ENCODE measurements at places on chromosomes 4 and X. TPM values are rescaled to one million over a fixed set of nuclear protein-coding genes. Genes with fewer than 3 reads are reported as not detected.

Gene ARR3
- not detected for total RNA-seq

Gene SORCS2
- total RNA-seq: 1.4 TPM

Gene CENPC
- 36.4 TPM for total RNA-seq

Gene KLF8
- not detected for total RNA-seq

Gene APLN
- total RNA-seq: 0.81 TPM

Gene PPP1R2C
- total RNA-seq: not detected

Gene XAGE2
- total RNA-seq: not detected

Gene EVC2
- 9.9 TPM for total RNA-seq

GRCh38 chr4:156512622-156513021 lies 459.0 kb downstream of the PDGFC start:
- H3K4me1 ChIP-seq: no peaks in the 10 kb centered on the region
- H3K27ac ChIP-seq: no peak overlapping the region
- peak; percentile 17 for DNase-seq
- no peaks in the 10 kb centered on the region for H3K27me3 ChIP-seq
- no peak overlapping the region for H3K4me3 ChIP-seq

DNA sequence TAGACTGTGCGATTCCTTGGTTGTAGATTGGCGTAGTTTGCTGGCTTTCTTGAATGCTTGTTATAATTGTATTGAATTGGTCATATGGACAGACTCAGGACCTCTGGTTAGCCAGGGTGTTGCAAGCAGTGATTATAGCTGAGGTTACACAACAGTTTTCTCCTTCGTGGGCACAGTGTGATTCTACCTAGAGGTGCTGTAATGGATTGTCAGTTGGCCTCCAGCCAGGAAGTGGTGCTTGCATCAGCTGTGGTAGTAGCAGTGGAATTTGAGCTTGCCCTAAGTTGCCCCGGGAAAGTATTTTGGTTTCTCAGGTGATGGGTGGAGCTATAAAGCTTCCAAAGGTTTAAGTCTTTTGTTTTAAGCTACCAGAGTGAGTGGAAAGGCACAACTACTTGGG lies 23.1 kb upstream of the GABRG1 start:
- no peak overlapping the region for H3K4me3 ChIP-seq
- DNase-seq: no peak
- H3K4me1 ChIP-seq: no peaks in the 10 kb centered on the region
- H3K27ac ChIP-seq: no peak overlapping the region

DNA sequence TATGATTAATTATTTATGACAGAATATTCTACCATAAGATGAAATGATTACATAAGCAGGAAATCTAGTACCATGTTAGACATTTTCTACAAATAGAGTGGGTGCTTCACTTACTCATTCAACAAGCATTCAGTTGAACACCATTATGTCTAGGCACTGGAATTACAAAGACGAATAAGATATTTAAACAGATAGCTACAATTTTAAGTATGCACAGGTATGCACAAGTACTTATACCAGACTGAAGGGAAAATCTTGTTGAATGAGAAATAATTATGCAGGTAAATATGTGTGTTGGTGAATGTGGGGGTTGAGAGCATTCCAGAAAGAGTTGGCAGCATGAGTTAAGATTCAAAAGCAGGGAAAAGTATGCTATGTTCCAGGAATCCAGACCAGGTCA lies 107.3 kb upstream of the CNKSR2 start:
- DNase-seq: no peak
- no peaks in the 10 kb centered on the region for H3K27me3 ChIP-seq
- H3K4me3 ChIP-seq: no peak overlapping the region
- no peaks in the 10 kb centered on the region for H3K36me3 ChIP-seq
- H3K27ac ChIP-seq: no peak overlapping the region
- H3K4me1 ChIP-seq: no peaks in the 10 kb centered on the region

- no peak overlapping the region for H3K27ac ChIP-seq
- no peaks in the 10 kb centered on the region for H3K27me3 ChIP-seq
- peak; percentile 4 for DNase-seq
- H3K36me3 ChIP-seq: no peaks in the 10 kb centered on the region
These were observed 240.9 kb upstream of the VEGFC start for GRCh38 chr4:177033632-177034031.

GRCh38 chrX:2314831-2315365 lies 185.9 kb downstream of the DHRSX start:
- H3K4me3 ChIP-seq: no peak overlapping the region
- no peak overlapping the region for H3K27ac ChIP-seq
- no peak for DNase-seq
- no peaks in the 10 kb centered on the region for H3K27me3 ChIP-seq
- no peaks in the 10 kb centered on the region for H3K4me1 ChIP-seq
- H3K36me3 ChIP-seq: no peaks in the 10 kb centered on the region

GRCh38 chr4:93414041-93414550 lies 414.5 kb upstream of the ATOH1 start:
- no peak for DNase-seq
- H3K27me3 ChIP-seq: no peaks in the 10 kb centered on the region
- H3K4me3 ChIP-seq: no peak overlapping the region
- no peaks in the 10 kb centered on the region for H3K4me1 ChIP-seq
- H3K27ac ChIP-seq: no peak overlapping the region

GRCh38 chr4:22190855-22191254 lies 242.3 kb upstream of the KCNIP4 start:
- DNase-seq: peak; percentile 14
- H3K36me3 ChIP-seq: no peaks in the 10 kb centered on the region
- H3K27me3 ChIP-seq: no peaks in the 10 kb centered on the region
- no peak overlapping the region for H3K4me3 ChIP-seq

DNA sequence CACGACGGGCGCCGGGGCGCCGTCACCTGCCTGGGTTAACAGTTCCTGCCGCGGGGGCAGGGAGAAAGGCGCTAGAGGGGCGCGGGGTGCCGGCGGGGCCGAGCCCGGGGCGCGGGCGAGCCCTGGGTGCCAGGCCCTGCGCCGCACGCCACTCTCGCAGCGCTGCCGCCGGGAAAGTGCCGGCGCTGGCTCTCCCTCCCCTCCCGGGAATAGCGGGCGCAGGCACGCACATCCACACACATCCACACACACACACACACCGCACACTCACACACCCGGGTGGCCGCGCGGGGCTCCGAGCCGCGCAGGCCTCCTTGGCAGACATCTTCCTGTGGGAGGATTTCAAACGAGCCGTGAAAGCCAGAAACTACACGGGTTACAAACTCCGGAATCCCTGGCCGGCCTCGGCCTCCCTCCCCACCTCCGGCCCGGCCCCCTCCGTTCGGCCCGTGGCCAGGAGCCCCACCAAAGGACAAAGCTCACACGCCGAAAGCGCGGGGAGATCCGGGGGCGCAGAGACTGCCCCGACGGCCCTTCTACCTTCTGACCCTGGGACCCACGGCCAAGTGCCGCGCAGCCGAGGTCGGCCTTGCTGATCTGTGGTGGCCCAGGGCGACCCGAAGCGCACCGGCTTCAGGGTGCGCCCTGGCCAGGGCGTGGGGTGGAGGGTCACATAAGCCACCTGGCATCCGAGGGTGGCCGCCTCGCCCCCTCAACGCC lies 92.3 kb downstream of the BCOR start:
- no peak overlapping the region for H3K4me3 ChIP-seq
- H3K4me1 ChIP-seq: peaks cover 11% of the 10 kb centered on the region
- H3K27me3 ChIP-seq: no peaks in the 10 kb centered on the region

DNA sequence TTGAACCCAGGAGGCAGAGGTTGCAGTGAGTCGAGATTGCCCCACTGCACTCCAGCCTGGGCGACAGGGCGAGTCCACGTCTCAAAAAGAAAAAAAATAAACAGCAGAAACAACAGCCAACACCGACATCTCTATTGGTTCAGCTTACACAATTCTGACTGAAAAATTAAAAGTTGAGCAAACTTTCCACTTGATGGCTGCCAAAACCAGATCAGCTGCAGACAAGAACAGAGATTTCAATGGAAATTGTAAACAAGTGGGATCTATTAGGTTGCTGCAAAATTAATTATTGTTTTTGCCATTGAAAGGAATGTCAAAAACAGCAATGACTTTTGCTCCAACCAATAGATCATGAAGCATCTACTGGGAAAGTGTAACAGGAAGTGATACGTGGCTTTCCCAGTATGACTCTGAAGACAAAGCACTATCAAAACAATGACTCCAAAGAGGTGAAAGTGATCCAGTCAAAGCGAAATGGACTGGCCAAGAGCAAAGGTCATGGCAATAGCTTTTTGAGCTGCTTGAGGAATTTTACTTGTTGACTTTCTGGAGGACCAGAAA lies 26.3 kb downstream of the UPF3B start:
- H3K27me3 ChIP-seq: no peaks in the 10 kb centered on the region
- no peaks in the 10 kb centered on the region for H3K4me1 ChIP-seq
- no peak overlapping the region for H3K27ac ChIP-seq
- peaks cover 20% of the 10 kb centered on the region for H3K36me3 ChIP-seq
- peak; percentile 12 for DNase-seq

DNA sequence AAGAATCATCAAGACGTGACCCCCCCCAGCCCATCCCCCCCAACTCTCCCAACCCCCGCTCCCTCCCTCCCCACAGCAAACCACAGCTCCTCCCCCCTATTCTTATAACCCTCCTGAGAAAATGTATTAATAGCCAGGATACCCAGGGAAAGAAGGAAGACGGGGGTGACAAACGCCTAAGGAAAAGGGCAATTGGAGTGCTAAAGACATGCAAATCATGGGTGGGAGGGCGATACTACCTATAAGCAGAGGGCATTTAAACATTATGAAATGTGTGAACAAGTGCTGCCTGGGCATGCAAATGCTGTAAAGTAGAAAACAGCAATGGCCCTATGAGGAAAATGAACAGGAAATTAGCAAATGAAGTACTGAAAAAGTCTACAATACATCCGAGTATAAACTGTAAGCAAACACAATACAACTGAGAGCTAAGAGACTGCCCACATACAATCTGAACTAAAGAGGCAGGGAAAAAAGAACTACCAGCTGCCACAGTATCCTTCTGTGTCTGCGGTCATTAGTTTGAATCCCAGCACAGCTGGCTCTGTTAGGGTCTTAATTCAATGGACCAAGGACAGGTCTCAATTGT lies 2.4 kb downstream of the CXXC4 start:
- H3K4me3 ChIP-seq: peak overlapping the region; percentile 76
- DNase-seq: peak; percentile 53
- no peaks in the 10 kb centered on the region for H3K27me3 ChIP-seq
- H3K4me1 ChIP-seq: peaks cover 14% of the 10 kb centered on the region
- H3K27ac ChIP-seq: peak overlapping the region; percentile 70

- peaks cover 22% of the 10 kb centered on the region for H3K36me3 ChIP-seq
- no peak overlapping the region for H3K27ac ChIP-seq
- peaks cover 29% of the 10 kb centered on the region for H3K4me1 ChIP-seq
- no peak overlapping the region for H3K4me3 ChIP-seq
These were observed 23.7 kb downstream of the PLS3 start for GRCh38 chrX:115584696-115585095.

GRCh38 chr4:2354118-2354517 lies 64.3 kb downstream of the ZFYVE28 start:
- no peak overlapping the region for H3K4me3 ChIP-seq
- no peak overlapping the region for H3K27ac ChIP-seq
- DNase-seq: no peak
- peaks cover 9% of the 10 kb centered on the region for H3K27me3 ChIP-seq

DNA sequence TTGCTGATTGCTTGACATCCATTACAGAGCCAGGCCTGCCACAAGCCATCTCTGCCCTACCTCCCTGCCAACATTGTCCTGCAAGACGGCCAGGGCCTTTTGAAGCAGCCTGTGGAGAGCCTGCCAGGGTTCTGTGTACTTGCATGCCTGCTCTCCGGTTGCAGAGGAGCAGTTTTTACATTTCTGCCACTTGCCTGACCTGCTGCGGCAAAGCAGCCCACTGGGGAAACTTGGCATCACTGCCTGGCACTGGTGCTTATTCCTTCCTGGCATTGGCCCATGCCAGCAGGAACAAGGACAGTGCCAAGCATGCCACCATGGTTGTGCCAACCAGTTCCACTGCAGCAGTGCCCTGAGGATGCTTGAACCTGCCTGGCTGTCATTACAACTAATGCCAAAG lies 167.1 kb downstream of the NHS start:
- H3K27ac ChIP-seq: no peak overlapping the region
- no peaks in the 10 kb centered on the region for H3K36me3 ChIP-seq
- H3K27me3 ChIP-seq: no peaks in the 10 kb centered on the region
- no peak for DNase-seq
- H3K4me1 ChIP-seq: no peaks in the 10 kb centered on the region

GRCh38 chr4:86178211-86178610 lies 181.6 kb downstream of the MAPK10 start:
- no peaks in the 10 kb centered on the region for H3K27me3 ChIP-seq
- H3K27ac ChIP-seq: no peak overlapping the region
- DNase-seq: no peak

- H3K27me3 ChIP-seq: no peaks in the 10 kb centered on the region
- no peak overlapping the region for H3K4me3 ChIP-seq
- no peaks in the 10 kb centered on the region for H3K36me3 ChIP-seq
These were observed 98.2 kb upstream of the HHIP start for GRCh38 chr4:144547678-144548298.

Data from SJCRH30 (cell line).